ENCODE measurements at places on chromosomes 6 and 20.

GRCh38 chr6:19297880-19298279 lies 539.3 kb upstream of the ID4 start:
- H3K27me3 ChIP-seq, result no peaks in the 10 kb centered on the region
- H3K36me3 ChIP-seq, result no peaks in the 10 kb centered on the region
- no peak overlapping the region for H3K27ac ChIP-seq
- H3K4me3 ChIP-seq, result no peak overlapping the region

- H3K4me1 ChIP-seq, result no peaks in the 10 kb centered on the region
- H3K36me3 ChIP-seq, result no peaks in the 10 kb centered on the region
- DNase-seq, result no peak
- H3K27ac ChIP-seq, result no peak overlapping the region
- no peak overlapping the region for H3K4me3 ChIP-seq
Measured at GRCh38 chr20:63484651-63485403, 12.4 kb upstream of the KCNQ2 start.

DNA sequence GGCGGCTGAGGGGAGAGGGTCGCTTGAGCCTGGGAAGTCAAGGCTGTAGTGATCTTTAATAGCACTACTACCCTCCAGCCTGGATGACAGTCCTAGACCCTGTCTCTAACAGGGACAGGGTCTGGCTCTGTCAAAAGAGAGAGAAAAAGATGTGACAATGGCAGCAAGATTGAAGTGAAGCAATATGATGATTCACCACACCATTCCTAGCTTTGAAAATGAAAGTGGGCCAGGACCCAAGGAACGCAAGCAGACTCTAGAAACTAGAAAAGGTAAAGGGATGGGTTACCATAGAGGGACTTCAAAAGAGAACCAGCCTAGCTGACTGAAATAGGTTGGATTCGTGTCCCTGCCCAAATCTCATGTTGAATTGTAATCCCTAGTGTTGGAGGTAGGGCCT lies 426.9 kb downstream of the HTR1B start:
- H3K27ac ChIP-seq, result no peak overlapping the region
- H3K4me1 ChIP-seq, result no peaks in the 10 kb centered on the region
- H3K4me3 ChIP-seq, result no peak overlapping the region
- H3K27me3 ChIP-seq, result no peaks in the 10 kb centered on the region
- no peak for DNase-seq
- no peaks in the 10 kb centered on the region for H3K36me3 ChIP-seq

GRCh38 chr20:63626424-63627128 lies at the start of gene GMEB2:
GMEB2 (minus strand) TSS chr20:63627101; CDS start chr20:63619397, 7,704 bp downstream.
- DNase-seq, result peak; percentile 70
- peak within 1 kb of the TSS; percentile 94 for H3K27ac ChIP-seq
- H3K36me3 ChIP-seq, result peaks cover 22% of the 10 kb centered on the region
- no peaks in the 10 kb centered on the region for H3K27me3 ChIP-seq
- H3K4me1 ChIP-seq, result peaks cover 22% of the 10 kb centered on the region

- H3K27ac ChIP-seq, result no peak overlapping the region
- no peak for DNase-seq
- no peaks in the 10 kb centered on the region for H3K36me3 ChIP-seq
- H3K27me3 ChIP-seq, result peaks cover 13% of the 10 kb centered on the region
Measured at GRCh38 chr20:62760856-62761758, 35.2 kb upstream of the MRGBP start.

- no peak overlapping the region for H3K27ac ChIP-seq
- H3K27me3 ChIP-seq, result peaks cover 50% of the 10 kb centered on the region
- no peak for DNase-seq
- no peak overlapping the region for H3K4me3 ChIP-seq
- H3K36me3 ChIP-seq, result no peaks in the 10 kb centered on the region
- no peaks in the 10 kb centered on the region for H3K4me1 ChIP-seq
Measured at GRCh38 chr6:30378290-30378937, 33.5 kb downstream of the RPP21 start.

DNA sequence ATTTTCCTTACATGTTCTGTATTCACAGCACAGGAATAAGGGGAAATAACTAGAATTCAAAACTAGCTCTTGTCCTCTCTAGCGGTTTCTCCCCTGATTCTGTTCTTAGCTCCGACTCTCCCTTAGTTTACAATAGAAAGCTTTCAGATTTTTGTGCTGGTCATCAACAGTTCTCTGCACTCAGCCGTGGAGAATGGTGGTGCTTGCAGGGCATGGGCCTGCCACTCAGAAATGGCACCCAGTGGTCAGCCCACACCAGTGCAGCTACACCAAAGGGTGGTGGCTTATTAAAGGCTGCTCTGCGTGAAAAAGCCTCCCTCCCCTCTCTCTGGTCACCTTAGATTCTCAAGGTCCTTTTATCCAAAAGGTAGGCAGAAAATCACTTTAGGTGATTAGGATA lies 123.5 kb downstream of the SASH1 start:
- H3K36me3 ChIP-seq, result no peaks in the 10 kb centered on the region
- no peak overlapping the region for H3K27ac ChIP-seq
- peaks cover 12% of the 10 kb centered on the region for H3K27me3 ChIP-seq
- no peak overlapping the region for H3K4me3 ChIP-seq
- no peak for DNase-seq

GRCh38 chr6:118810420-118811027 lies 83.4 kb upstream of the ASF1A start:
- H3K4me3 ChIP-seq, result peak overlapping the region; percentile 60
- peaks cover 52% of the 10 kb centered on the region for H3K36me3 ChIP-seq
- no peaks in the 10 kb centered on the region for H3K27me3 ChIP-seq
- H3K4me1 ChIP-seq, result peaks cover 52% of the 10 kb centered on the region

DNA sequence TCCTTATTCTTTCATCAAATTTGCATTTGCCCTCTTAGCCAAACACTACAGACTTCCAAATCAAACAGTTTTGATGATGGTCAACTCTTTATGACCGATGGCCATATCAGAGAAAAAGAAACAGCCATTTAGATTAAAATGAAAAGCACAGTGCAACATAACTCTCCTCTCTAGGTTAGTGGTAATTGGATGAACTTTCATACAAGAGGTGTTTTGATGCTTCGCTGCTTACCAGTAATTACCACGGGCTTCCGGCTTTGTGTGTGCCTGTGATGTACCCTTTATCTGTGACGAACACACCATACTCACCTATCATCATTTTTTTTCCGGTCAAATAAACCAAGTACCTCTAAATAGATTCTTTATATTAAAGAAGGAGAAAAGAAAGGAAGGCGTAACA lies 181.8 kb downstream of the FOXA2 start:
- no peak overlapping the region for H3K27ac ChIP-seq
- no peaks in the 10 kb centered on the region for H3K36me3 ChIP-seq
- no peak overlapping the region for H3K4me3 ChIP-seq
- peaks cover 7% of the 10 kb centered on the region for H3K4me1 ChIP-seq
- no peak for DNase-seq

- peaks cover 20% of the 10 kb centered on the region for H3K4me1 ChIP-seq
- no peak for DNase-seq
- no peaks in the 10 kb centered on the region for H3K36me3 ChIP-seq
- no peak overlapping the region for H3K27ac ChIP-seq
- H3K4me3 ChIP-seq, result no peak overlapping the region
- no peaks in the 10 kb centered on the region for H3K27me3 ChIP-seq
Measured at GRCh38 chr6:89295981-89296380, 19.1 kb downstream of the GABRR2 start.

- no peak overlapping the region for H3K27ac ChIP-seq
- peaks cover 2% of the 10 kb centered on the region for H3K36me3 ChIP-seq
- H3K4me3 ChIP-seq, result no peak overlapping the region
Measured at GRCh38 chr20:13418263-13419229, 197.5 kb downstream of the ISM1 start.

DNA sequence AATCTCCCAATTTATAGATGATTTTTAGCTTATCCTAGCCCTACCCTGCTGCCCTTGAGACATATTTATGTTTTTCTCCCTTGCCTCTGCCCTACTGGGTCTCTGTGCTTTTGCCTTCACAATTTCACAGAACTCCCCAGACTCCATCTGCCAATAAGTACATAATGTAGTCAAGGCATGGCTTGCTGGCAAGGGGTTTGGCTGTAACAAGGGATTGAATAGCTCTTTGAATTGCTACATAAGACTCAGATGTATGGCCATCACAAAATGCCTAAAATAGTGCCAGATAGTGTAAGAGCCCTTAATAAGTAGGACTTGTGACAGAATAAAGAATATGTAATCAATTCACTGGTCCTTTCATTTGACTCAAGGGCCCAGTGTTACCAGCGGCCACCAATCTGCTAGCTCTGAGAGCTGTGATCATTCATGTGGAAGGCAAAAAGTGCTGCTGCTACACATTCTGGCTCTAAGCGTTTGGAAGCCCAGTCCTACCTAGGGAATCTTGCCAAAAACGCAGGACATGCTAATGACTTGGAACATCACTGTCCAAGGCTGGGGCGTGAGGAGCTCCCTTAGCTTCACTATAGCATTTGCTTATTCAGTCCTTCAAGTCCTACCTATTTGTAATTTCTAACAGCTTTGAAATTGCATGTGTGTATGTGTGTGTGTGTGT lies 20.5 kb downstream of the CLVS2 start:
- H3K36me3 ChIP-seq, result no peaks in the 10 kb centered on the region
- no peak overlapping the region for H3K4me3 ChIP-seq
- no peak for DNase-seq
- no peaks in the 10 kb centered on the region for H3K4me1 ChIP-seq
- no peak overlapping the region for H3K27ac ChIP-seq

DNA sequence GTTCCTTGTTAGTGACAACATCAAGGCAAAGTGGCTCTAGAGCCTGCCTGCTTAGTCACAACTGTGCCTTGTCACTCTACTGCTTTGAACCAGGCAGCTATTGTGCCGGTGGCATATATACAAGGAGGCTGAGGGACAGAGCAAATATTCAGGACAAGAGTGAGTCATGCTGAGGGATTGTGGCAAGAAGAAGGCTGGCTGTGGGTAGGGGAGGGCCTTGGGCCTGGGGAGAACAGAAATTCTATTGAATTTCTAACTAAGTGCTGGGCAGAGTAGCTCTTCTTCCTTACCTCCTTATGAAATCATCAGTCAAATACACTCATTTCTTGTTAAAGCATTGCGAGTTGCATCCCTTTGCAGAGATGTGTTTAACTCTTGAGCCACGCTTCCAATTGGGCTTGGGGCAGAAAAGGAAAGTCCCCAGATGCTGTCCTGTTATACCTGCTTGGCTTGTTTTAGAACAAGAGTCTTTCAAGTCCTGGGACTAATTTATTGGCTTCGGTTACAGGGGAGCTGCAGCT lies 59.7 kb downstream of the PFDN4 start:
- H3K27me3 ChIP-seq, result peaks cover 4% of the 10 kb centered on the region
- DNase-seq, result no peak
- no peak overlapping the region for H3K27ac ChIP-seq

GRCh38 chr6:127686084-127686483 lies 109.1 kb downstream of the C6orf58 start:
- no peaks in the 10 kb centered on the region for H3K27me3 ChIP-seq
- H3K4me3 ChIP-seq, result no peak overlapping the region
- DNase-seq, result no peak
- no peak overlapping the region for H3K27ac ChIP-seq
- no peaks in the 10 kb centered on the region for H3K4me1 ChIP-seq

DNA sequence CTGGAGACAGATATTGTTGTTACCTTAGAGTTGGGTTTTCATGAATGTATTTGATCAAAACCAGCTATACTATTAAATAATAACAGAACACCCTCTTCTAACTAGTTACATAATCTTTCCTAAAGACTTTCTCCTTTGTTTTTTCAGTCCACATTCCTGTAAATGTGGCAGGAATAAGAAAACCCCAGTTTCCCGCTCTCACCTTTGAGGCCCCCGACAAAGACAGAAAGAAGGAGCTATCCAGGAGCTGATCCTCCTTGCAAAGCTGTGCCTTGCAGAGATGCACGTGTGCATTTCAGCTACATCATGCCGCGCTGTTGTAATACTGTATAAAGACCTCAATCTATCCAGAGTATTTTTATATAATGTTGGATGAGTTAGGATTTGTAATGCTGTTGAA lies 102.7 kb downstream of the SLC22A3 start:
- no peaks in the 10 kb centered on the region for H3K4me1 ChIP-seq
- H3K4me3 ChIP-seq, result no peak overlapping the region
- peaks cover 27% of the 10 kb centered on the region for H3K27me3 ChIP-seq
- DNase-seq, result no peak

GRCh38 chr6:146770965-146771735 lies 172.4 kb downstream of the ADGB start:
- peak; percentile 70 for DNase-seq
- peak overlapping the region; percentile 47 for H3K4me3 ChIP-seq
- H3K4me1 ChIP-seq, result peaks cover 22% of the 10 kb centered on the region
- H3K27me3 ChIP-seq, result peaks cover 1% of the 10 kb centered on the region
- H3K36me3 ChIP-seq, result no peaks in the 10 kb centered on the region

- no peak for DNase-seq
- H3K27ac ChIP-seq, result no peak overlapping the region
- no peaks in the 10 kb centered on the region for H3K4me1 ChIP-seq
- no peak overlapping the region for H3K4me3 ChIP-seq
- no peaks in the 10 kb centered on the region for H3K36me3 ChIP-seq
Measured at GRCh38 chr6:133017581-133017980, 203.2 kb downstream of the RPS12 start.

DNA sequence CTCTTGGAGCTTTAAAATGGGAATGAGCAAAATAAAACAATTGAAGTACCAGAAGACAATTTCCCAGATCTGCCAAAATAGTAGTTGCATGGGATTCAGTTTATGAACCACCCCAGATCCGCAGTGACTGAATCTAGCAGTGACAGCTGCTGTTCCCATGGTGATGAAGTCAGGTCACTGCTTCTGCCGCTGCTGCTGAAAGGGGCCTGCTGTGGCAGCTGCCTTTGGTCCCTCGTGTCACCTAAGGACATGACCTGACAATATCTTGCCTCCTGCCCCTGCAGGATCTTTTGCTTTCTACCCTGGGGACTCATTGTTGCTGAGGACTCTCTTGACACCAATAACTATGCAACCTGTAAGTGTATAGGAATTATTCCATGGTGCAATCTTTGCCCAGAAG lies 34.3 kb upstream of the OGFRL1 start:
- DNase-seq, result no peak
- peaks cover 3% of the 10 kb centered on the region for H3K27me3 ChIP-seq
- no peaks in the 10 kb centered on the region for H3K36me3 ChIP-seq
- H3K4me1 ChIP-seq, result peaks cover 3% of the 10 kb centered on the region
- H3K27ac ChIP-seq, result no peak overlapping the region

DNA sequence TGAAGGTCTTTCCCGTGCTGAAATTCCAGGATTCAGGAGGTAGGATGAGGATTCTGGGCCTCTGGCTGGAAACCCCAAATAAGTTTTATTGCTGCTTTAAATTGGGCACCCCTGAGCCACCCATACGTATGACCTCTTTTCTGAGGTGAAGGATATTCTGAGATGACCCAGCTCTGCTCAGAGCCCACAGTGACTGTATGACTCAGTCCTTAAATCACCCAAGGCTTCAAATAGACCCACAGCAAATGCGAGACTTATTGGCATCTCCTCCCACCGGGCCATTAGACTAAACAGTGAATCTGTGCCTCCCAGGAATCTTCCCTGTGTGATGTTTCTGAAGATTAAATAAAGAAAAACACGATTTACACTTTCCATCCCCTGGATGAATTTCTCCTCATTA lies 9.5 kb downstream of the SIRPG start:
- peak overlapping the region; percentile 35 for H3K27ac ChIP-seq
- no peak overlapping the region for H3K4me3 ChIP-seq
- no peaks in the 10 kb centered on the region for H3K27me3 ChIP-seq
- H3K36me3 ChIP-seq, result peaks cover 27% of the 10 kb centered on the region
- H3K4me1 ChIP-seq, result peaks cover 70% of the 10 kb centered on the region
- no peak for DNase-seq

- peaks cover 9% of the 10 kb centered on the region for H3K4me1 ChIP-seq
- no peak for DNase-seq
- no peaks in the 10 kb centered on the region for H3K36me3 ChIP-seq
- H3K27me3 ChIP-seq, result no peaks in the 10 kb centered on the region
- H3K4me3 ChIP-seq, result no peak overlapping the region
Measured at GRCh38 chr6:40723967-40724366, 136.8 kb upstream of the LRFN2 start.

- H3K27me3 ChIP-seq, result no peaks in the 10 kb centered on the region
- no peak overlapping the region for H3K4me3 ChIP-seq
- H3K27ac ChIP-seq, result no peak overlapping the region
- H3K4me1 ChIP-seq, result peaks cover 8% of the 10 kb centered on the region
- no peaks in the 10 kb centered on the region for H3K36me3 ChIP-seq
Measured at GRCh38 chr6:20876036-20876435, 341.8 kb downstream of the CDKAL1 start.
